Tibial artery (tissue), 4 donors: ENCODE measurements at places on chromosomes 5 and 9.

DNA sequence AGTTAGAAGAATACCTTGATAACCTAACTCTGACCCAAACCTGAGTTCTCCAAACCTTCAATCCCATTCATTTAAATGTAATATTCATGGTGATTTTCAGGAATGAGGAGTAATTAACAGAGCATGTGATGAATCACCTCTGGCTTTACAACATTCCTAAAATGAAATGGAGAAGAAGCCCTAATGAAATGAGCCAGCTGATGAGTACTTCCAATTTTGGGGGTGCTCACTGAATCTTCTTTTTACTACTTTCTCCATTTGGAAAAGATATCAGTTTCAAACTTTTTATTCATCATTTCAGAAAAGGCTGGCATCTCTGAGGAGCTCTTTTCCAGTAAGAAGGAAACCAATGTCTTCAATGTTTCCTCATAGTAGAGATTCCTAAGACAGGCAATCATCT, 2.9 kb upstream of the SPINK5 start:
- no peak overlapping the region for H3K27ac ChIP-seq
- no peaks in the 10 kb centered on the region for H3K4me1 ChIP-seq
- H3K4me3 ChIP-seq = no peak overlapping the region
- H3K27me3 ChIP-seq = no peaks in the 10 kb centered on the region
- no peaks in the 10 kb centered on the region for H3K36me3 ChIP-seq

GRCh38 chr5:39648848-39649227, 224.1 kb upstream of the DAB2 start:
- H3K27ac ChIP-seq = no peak overlapping the region
- no peaks in the 10 kb centered on the region for H3K27me3 ChIP-seq
- no peak overlapping the region for H3K4me3 ChIP-seq
- no peaks in the 10 kb centered on the region for H3K4me1 ChIP-seq

DNA sequence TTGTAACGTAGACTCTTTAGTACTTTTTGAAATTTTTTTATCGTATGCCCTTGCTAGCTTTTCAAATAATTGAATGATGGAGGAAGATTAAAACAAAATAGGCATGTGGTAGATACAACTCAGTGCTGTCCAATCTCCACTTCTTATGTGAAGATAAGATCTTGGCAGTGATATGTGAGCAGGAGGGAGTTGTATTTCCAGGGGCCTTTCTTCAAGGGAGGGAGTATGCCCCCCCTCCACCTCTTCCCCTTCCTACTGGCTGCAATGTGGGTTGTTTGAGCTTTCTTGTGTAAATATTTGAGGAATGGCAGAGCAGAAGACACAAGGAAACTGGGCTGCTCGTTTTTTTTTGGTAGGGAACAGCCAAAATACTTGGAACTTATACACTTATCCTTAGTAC, 374.9 kb downstream of the PSAT1 start:
- H3K27ac ChIP-seq = no peak overlapping the region
- no peak overlapping the region for H3K4me3 ChIP-seq
- DNase-seq = no peak
- no peaks in the 10 kb centered on the region for H3K4me1 ChIP-seq
- no peaks in the 10 kb centered on the region for H3K36me3 ChIP-seq

GRCh38 chr9:6565312-6565711, 80.2 kb downstream of the GLDC start:
- no peaks in the 10 kb centered on the region for H3K27me3 ChIP-seq
- H3K4me1 ChIP-seq = peaks cover 18% of the 10 kb centered on the region
- H3K4me3 ChIP-seq = no peak overlapping the region
- H3K27ac ChIP-seq = peak overlapping the region; percentile 65
- no peaks in the 10 kb centered on the region for H3K36me3 ChIP-seq

DNA sequence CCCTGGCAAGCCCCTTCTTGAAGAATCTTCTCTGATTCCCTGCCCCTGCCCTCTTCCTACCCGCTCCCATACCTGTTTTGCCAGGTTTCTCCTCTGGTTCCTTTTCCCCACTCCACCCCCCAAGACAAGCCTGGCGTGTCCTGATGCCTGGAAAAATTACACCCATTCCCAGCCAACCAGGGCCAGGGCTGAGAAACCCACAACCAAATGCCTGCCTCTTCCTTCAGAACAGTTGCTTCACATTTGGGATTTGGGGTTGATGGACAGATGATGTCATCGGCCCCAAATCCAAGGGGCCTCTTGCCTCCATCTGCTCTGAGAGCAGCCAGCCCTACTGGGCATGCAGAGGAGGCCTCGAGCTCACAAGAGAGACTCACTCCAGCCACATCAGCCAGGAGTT, 8.8 kb upstream of the NEK6 start:
- H3K27me3 ChIP-seq = no peaks in the 10 kb centered on the region
- H3K27ac ChIP-seq = no peak overlapping the region
- no peak overlapping the region for H3K4me3 ChIP-seq
- H3K36me3 ChIP-seq = no peaks in the 10 kb centered on the region
- DNase-seq = peak; percentile 32

- H3K27me3 ChIP-seq = no peaks in the 10 kb centered on the region
- no peak overlapping the region for H3K27ac ChIP-seq
- H3K4me1 ChIP-seq = no peaks in the 10 kb centered on the region
- DNase-seq = no peak
- no peaks in the 10 kb centered on the region for H3K36me3 ChIP-seq
Measured at GRCh38 chr9:5493679-5494511, 16.4 kb upstream of the PDCD1LG2 start.

GRCh38 chr5:75009556-75010345, 42.6 kb downstream of the GCNT4 start:
- H3K27me3 ChIP-seq = no peaks in the 10 kb centered on the region
- H3K4me1 ChIP-seq = no peaks in the 10 kb centered on the region
- no peak for DNase-seq
- no peak overlapping the region for H3K27ac ChIP-seq
- H3K36me3 ChIP-seq = no peaks in the 10 kb centered on the region

GRCh38 chr5:103475629-103476240, 86.9 kb downstream of the NUDT12 start:
- H3K27ac ChIP-seq = no peak overlapping the region
- H3K4me3 ChIP-seq = no peak overlapping the region
- no peaks in the 10 kb centered on the region for H3K27me3 ChIP-seq
- no peaks in the 10 kb centered on the region for H3K4me1 ChIP-seq

DNA sequence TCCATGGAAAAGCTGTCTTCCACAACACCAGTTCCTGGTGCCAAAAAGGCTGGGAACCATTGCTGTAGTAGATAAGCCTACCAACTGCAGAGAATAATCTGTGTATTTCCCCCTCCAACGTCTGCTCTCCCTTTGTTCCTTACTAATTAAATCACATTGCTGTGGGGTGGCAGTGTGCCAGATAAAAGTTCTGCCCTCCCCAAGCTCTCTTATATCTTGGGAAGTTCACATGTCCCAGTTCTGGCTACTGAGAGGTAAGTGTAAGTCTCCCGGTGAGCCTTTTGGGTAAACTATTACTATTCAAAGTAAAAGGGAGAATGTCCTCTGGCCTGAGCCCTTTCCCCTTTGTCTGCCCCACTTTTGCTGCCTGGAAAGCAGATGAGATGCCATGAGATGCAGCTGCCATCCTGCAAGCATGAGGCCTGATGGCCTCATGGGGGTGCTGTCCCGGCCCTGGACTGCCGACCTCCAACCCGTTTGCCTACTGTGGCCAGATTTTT, 14.7 kb downstream of the ENC1 start:
- H3K4me3 ChIP-seq = no peak overlapping the region
- H3K4me1 ChIP-seq = no peaks in the 10 kb centered on the region
- DNase-seq = no peak
- H3K27ac ChIP-seq = no peak overlapping the region

- H3K4me3 ChIP-seq = no peak overlapping the region
- no peak for DNase-seq
- no peaks in the 10 kb centered on the region for H3K4me1 ChIP-seq
- H3K27me3 ChIP-seq = no peaks in the 10 kb centered on the region
- H3K27ac ChIP-seq = no peak overlapping the region
Measured at GRCh38 chr9:80789831-80790230, 899.5 kb downstream of the TLE1 start.

GRCh38 chr9:123305879-123306278, 37.5 kb upstream of the STRBP start:
- no peak for DNase-seq
- H3K27me3 ChIP-seq = no peaks in the 10 kb centered on the region
- no peaks in the 10 kb centered on the region for H3K36me3 ChIP-seq
- H3K27ac ChIP-seq = no peak overlapping the region
